ENCODE measurements at places on chromosomes 7 and 10.

DNA sequence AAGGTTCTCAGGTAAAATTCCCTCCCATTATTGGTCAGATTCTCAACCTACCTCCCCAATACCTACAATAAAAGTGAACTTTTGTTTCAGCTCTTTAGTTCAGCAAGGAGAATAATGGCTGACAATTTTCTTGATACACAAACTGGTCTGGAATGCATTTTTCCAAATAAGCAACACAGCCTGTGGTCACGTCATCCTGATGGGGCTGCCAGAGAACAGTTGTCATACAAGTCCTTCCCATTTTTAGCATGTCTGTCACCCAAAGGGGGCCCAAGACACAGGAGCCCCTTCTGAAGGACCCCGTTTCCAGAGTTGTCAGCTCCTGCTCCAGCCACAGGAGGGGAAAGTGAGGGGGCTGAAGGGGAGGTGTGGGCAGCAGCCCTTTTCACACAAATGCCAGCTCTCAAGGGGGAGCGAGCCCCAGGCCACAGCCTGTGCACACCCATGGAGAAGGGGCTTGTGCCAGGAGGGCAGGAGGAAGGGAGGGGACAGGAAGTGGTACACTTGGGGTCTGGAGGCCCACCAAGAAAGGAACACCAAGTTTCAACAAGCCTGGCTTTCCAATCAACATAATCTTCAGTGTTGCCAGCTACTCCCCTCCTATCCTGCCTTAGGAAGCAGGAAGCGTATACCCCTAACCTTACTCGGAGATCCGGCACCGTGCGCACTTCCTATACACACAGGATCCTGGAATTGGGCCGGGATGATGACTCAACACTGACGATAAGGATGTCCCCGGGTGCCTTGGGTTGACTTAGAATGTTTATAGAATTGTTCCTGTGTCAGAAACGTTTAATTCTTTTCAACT, 43.4 kb upstream of the PDLIM1 start:
- no peak for DNase-seq

DNA sequence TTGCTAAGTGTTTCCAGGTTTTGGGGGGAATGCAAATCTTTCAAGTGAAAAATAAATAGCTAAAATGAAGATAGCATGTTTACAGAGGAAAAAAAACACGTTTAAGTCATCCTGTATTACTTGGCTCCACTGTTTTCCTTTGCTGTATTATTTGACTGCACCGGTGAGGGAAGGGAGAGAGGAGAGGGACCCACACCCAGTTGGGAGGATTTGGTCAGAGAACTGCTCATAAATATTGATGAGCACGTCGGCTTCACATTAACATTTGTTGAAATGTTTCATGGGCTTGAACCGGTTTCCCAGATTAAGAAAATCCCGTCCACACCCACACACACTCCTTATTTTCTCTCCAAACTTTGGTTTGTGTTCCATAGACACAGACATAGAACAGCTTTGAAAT, 493.8 kb upstream of the MGMT start:
- DNase-seq: no peak

DNA sequence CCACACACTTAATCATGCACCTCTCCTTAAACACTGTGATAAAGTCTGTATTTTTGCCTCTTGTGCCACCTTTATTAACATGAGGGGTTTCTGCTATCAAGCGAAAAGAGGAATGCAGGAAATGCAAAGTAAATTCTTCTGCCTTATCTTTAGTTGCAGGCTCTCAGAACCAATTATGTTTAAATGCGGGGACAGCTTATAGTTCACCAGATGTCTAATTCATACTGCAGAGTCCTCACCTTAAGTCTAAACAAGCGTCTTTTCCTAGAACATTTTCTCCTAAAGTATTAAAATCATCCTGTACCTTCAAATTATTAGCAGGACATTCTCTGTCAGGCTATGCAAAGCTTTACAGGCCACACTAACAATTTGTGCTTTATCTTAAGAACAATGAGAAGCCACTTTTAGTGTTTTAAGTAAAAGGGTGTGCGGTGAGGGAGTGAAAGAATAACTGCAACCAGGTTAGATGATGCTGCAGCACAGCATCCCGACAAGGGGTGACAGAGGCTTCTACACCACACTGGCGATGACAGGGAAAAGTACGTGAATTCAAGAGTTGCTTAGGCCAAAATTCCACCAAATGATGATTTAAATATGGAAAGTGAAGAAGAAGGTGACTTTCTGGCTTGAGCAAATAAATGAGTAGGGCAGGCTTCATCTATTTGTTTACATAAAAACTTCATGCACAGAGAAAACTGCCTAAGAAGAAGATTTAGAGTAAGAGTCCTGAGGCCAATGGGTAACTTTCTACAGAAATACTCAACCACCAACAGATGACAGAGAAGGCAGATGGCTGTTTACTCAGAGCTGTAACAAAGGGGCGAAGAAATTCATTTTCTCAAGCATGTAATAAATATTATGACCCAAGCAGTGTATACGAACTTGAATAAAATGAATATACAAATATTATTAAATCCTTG, 36.0 kb downstream of the EZH2 start:
- no peak for DNase-seq

- no peak for DNase-seq
Observed at GRCh38 chr10:51029172-51029641, 45.1 kb upstream of the PRKG1 start.

DNA sequence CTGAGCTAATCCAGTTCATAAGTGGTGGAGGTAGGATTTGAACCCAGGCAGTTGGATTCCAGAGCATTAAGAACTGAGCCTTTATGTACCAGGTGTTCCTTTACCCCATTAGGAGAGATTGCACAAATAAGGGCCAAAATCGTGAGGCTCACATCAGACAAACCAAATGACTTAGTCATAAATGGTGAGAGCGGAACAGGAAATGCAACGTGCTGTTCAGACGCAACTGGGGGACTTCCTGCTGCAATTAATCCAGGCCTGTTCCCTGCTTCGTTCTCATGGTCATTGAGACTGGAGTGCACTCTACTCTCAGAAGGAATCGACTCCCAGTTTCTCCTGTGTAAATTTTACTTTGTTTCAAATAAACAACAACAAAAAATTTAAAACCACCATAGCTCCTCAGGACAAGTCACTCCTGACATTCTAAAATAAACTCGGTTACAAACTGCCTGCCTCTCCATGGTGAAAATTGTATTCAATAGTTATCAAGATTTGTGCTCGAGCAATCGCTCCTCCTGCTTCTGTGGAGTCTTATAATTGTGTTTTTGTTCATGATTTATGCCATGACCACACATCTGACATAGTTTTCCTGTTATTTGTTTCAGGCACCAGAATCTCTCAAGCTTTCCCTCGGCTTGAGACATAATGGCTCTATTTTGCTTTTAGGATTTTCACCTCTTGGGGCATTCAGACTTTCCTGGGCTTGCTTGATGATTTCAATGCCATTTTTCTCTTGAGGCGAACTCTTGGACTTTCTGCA, 115.3 kb upstream of the BMPER start:
- DNase-seq: no peak

DNA sequence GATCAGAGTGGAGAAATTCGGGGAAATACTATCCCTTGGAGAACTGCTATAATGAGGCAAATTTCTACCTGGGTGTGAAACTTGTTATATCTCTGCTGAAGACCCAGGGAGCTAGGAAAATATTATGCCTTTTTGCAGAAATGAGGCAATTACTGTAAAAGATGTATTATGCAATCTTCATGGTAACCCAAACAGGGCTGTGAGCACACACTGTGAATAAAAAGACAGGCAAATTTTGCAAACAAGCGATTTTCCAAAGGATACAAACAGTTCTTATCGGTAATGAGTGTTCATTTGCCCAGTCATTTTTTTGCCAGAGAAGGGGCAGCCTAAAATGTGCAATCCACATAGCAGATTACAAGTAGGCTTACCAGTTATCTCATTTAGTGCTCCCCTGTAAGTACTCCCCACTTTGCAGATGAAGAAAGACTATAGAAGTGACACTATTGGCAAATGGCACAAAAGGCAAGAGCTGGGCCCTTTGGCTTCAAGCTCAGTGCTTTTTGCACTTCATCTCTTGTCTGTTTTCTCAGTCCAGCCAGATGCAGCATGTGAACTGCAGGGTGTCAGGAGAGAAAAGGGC, 205.8 kb downstream of the HECW1 start:
- DNase-seq: no peak

GRCh38 chr10:93462881-93463280, 19.3 kb downstream of the MYOF start:
- no peak for DNase-seq
